NCI-H446 treated with DMSO at 0.1 percent for 48 hours (cell line): ENCODE measurements at places on chromosomes 12 and 14.

- DNase-seq, result no peak
These were observed 87.7 kb downstream of the GPR135 start for GRCh38 chr14:59377491-59377890.

- DNase-seq, result peak; percentile 36
These were observed 10.2 kb downstream of the OR6S1 start for GRCh38 chr14:20631023-20631879.

- no peak for DNase-seq
These were observed 35.9 kb downstream of the TRIM9 start for GRCh38 chr14:51059032-51059431.

DNA sequence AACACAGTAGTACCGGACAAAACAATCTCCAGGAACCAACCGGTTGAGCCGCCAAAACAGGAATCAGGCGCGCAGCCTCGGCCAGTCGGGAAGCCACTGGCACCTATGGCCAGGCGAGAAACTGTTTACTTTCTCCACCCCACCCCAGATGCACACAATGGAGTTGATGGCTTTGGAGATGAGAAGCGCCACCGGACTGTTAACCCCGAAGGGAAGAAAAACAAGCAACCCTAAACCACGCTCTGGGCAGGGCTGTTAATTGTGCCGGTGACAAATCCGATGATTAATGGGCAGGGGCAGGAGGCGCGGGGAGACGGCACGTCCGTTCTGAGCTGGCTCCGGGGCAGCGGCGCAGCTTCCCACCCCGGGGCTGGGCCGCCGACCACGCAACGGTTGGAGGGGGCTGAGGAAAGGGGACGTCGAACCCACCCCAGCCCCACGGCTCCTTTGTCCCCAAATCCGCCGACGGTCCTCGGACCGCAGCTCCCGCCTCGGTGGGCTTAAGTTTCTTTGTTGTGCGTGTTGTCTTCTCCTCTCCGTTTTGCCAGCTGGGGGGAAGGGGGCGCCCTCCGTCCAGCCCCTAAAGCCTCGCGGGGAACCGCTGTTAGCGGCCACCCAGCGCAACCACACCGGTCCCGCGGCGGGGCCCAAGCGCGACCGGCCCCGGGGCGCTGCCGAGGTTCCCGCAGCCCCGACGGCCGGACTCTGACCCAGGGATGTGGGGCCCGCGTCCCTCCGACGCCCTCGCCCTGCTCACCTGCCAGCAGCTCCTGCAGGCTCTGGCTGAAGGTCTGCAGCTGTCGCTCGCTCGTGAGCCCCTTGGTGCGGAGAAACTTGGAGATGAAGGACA lies 790 bp downstream of the BTG1 start:
- DNase-seq, result no peak

DNA sequence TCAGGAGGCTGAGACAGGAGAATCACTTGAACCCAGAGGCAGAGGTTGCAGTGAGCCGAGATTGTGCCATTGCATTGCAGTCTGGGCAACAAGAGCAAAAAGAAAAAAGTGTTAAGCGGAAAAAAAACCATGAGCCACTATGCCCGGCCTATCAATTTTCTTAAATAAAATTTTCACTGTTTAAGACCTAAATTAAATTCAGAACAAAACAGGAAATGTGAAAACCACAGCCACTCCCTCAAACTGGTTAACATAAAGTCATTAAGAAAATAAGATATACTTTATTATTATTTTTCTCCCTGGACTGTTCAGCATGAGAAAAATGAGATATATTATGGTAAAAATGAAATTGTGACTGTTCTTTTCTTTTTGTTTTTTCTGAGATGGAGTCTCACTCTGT lies 44.6 kb upstream of the GCH1 start:
- no peak for DNase-seq

- no peak for DNase-seq
These were observed 7.8 kb downstream of the NT5DC3 start for GRCh38 chr12:103833095-103833775.

GRCh38 chr14:64824471-64824870 lies 55.2 kb downstream of the SPTB start:
- no peak for DNase-seq

- DNase-seq, result no peak
These were observed 8.9 kb upstream of the CRY1 start for GRCh38 chr12:107102294-107102693.

DNA sequence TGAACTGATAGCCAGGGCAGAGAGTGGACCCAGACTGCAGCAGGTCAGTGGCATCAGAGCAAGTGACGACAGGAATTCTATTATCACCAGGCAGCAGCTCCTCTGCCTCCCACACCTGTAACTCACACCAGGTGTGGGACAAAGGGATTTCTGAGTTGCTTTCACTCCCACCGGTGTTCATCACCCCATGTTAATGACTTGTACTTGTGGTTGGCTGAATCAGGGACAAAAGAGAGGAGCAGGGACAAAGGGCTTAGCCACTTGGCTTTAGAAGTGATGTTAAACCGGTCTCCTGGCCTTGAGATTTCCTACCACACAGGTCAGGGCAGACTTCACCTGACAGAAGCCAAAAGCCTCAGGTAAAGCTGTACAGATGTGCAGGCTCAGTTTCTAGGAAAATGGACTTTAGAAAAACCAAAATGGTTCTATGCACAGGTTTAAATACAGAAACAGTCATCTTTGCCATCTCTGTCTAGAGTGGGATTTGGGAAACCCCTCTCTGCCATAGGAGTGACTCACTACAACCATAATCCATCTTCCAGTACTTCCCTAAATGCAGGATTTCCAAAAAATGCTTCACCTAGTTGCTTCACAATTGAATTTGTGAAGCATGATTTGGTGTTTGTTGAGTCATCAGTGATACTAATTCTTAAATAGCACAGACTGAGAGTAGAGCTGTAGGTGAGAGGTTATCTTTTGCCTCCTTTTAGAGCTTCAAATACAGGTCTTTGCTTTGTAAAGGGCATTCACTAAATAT lies 158.5 kb downstream of the PRKCH start:
- no peak for DNase-seq

- DNase-seq, result no peak
These were observed 11.5 kb downstream of the TCL1B start for GRCh38 chr14:95697764-95698163.

GRCh38 chr12:109127533-109128242 lies 11.3 kb downstream of the ACACB start:
- no peak for DNase-seq

- no peak for DNase-seq
These were observed 40.7 kb upstream of the SYT10 start for GRCh38 chr12:33480366-33480765.

GRCh38 chr12:65330331-65330730 lies 51.8 kb downstream of the MSRB3 start:
- DNase-seq, result no peak

DNA sequence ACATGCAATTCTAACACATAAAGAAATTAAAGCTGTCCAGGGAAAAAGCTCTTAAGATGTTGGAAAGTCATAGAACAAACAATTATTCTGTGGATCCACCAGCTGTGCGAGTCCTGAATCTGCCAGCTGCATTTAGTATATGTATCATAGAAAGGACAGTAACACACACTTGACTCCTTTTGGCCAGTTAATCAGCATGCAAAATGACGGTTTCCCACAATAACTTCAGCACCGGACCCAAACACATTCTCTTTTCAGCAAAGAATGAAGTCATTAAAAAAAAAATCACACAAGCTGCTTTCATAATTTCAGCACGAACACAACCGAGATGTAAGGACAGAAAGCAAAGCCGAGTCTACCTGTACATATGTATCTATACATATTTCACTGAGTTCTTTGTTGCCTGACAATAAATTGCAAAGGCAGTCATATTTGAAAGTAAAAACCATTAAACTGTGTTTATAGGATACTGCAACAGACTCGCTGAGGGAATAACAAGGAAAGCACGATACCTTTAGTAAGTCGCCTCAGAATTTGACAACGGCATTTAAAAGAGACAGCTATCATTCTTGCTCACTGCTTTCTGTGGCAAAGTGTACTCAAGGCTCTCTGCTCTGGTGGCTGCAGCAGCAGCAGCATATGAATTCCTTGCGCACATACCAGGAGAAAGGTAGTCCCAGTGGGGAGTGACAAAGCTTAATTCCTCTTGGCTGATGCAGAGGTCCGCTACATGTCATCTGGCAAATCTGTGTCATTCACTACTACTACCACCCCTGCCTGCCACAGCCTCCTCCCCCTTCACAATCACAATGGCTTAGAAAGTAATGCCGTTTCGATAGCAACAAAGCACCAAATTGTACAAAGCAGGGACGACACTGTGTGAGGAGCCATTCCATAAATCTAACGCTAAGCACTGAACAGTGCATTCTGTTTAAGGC lies at the start of gene GRIP1:
TSS of gene GRIP1 (minus strand) at position 739 of the 938 bp plus-strand sequence. CDS start at position 567, 172 bp downstream.
- peak; percentile 19 for DNase-seq

- DNase-seq, result no peak
These were observed 39.8 kb downstream of the BORCS5 start for GRCh38 chr12:12396694-12397093.

DNA sequence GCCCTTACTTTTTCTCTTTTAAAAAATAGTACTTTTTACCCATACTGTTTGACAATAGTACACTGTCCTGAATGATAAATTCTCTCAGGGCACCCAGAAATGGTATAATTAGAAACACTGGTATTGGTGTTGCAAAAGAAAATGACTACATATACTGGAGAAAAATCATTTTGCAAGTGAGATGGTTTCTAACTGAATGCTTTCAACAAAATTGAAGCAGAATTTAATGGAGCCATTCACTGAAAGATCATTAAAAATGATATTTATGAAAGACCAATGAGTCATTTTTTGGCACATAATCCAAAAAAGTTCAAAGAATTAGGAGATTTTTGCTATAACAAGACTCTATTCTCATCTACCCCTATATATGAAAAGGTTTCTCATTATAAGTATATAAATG lies 68.8 kb downstream of the TMTC1 start:
- no peak for DNase-seq

DNA sequence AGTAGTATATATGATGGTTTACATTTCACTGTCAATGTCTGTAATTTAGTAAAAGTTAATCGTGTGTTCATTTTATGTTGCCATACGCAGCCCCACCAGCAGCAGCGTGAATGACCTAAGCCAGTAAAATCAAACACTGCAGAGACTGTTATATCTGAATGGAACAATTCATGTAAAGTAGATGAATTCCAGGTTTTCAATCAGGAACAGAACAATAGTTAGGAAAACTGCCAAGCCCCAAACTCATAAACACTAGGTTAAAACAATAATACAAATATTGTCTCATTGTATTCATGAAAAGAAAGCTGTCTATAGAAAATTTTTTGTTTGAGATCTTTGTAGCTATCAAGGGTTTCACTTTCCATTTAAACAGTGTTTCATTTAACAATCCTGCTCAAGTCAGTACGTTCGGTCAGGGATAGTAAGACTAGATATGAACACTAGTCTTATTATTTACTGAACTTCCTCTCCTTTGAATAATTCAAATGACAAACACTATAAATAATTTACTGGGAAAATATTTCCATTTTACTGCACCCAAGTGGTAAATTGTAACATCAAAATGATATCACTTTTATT lies 256.8 kb upstream of the FLRT2 start:
- DNase-seq, result no peak

- peak; percentile 51 for DNase-seq
These were observed 1.8 kb upstream of the ZBTB39 start for GRCh38 chr12:57008178-57008577.

GRCh38 chr12:44286336-44286735 lies 450.5 kb downstream of the TMEM117 start:
- DNase-seq, result no peak

DNA sequence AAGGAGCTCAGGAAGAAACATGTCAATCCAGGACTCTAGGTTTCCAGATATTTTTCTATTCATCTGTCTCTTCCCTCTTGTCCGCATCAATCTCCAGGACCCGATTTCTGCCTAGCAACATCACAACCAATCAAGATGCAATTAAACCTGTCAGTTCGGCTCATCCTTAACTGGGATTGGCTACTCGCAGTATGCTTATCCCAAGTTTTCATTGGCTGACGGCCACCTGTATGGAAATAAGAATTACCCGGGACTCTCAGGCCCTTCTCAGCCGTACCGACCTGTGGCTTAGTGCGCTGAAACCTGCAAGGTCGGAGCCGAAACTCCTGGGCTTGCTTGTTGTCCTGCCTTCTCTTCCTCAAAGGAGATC lies 20.4 kb upstream of the ATP5MC2 start:
- peak; percentile 56 for DNase-seq

DNA sequence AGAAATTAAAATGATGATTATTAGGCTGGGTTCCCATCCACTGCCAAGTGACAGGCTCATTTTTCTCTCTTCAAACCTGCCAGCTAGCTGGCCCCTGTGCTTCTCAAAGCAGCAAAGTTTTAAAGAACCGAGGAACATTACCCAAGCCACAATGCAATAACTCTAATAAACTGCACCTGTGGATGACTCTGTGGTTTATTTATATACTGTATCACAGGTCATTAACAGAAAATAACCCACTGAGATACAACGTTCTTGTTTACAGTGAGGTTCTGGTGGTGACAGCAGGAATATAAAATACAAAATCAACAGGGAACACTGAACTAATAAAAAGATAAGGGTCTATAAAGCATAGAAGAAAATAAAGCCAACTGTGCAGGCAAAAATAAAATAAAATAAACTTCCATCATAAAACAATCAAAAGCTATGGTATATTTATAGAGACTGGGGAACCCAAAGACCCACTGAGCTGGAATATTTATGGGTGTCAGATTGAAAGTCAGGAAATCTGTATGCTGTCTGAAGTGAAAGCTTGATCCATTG lies 472.9 kb downstream of the NOVA1 start:
- no peak for DNase-seq

- DNase-seq, result no peak
These were observed 110.8 kb downstream of the SEC23A start for GRCh38 chr14:38992067-38992844.

- no peak for DNase-seq
These were observed 1.3 kb upstream of the ATP2A2 start for GRCh38 chr12:110279566-110280375.

DNA sequence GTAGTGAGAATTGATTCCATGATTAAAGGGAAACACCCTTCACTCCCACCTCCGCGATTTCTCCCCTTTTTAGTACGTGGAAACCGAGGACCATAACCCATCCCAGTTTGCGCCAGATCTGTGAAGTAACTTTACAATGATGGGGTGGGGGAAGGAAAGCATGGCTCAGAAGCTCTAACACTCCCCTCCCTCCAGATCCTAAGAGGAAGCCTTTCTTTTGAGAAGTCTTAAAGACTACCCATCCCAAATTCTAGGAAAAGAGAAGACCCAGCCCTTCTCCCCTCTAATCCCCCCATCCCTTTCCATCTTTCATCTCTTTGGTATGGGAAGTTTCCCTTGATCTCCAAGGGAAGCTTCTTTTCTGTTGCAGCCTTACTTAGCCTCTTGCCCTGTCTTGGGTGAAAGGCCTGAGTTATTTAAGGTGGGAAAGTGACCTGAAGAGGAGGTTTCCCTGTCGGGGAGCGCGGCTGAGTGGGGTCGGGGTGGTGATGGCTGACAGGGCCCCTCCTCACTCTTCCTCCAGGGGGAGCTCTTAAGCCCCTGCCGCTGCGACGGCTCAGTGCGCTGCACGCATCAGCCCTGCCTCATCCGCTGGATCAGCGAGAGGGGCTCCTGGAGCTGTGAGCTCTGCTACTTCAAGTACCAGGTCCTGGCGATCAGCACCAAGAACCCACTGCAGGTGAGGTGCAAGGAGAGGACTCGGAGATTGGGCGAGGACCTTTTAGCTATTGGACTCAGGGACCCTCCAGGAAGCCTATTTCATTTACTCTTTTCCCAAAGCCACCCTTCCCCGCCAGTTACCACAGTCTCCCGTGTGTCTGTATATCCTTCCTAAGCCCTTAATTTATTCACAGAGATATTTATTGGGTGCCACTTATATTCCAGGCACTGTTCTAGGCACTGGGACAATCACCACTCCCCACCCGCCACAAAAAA lies 1.8 kb downstream of the MARCHF9 start:
- no peak for DNase-seq
